ENCODE measurements at places on chromosomes 12 and 14. TPM values are rescaled to one million over a fixed set of nuclear protein-coding genes. Genes with fewer than 3 reads are reported as not detected.

The CS gene
- total RNA-seq = 193 TPM

The OVCH1 gene
- total RNA-seq = not detected

The HSPA2 gene
- total RNA-seq = 6.8 TPM

The NR1H4 gene
- not detected for total RNA-seq

The FOXM1 gene
- total RNA-seq = 102 TPM

The IL22 gene
- total RNA-seq = 4.7 TPM

The MIP gene
- not detected for total RNA-seq

The NXPH4 gene
- 0.81 TPM for total RNA-seq

The AJUBA gene
- total RNA-seq = 1.2 TPM

The FAIM2 gene
- 0.95 TPM for total RNA-seq

The LMNTD1 gene
- not detected for total RNA-seq

The SAMD15 gene
- not detected for total RNA-seq

The HVCN1 gene
- total RNA-seq = 12.9 TPM

The RIN3 gene
- total RNA-seq = 29.3 TPM

The NUAK1 gene
- not detected for total RNA-seq

The VCPKMT gene
- total RNA-seq = 9.5 TPM

The NFE2 gene
- not detected for total RNA-seq

The CCDC175 gene
- total RNA-seq = not detected

The KCNK10 gene
- not detected for total RNA-seq

The NOC4L gene
- 23.4 TPM for total RNA-seq

The ZFHX2 gene
- 1.5 TPM for total RNA-seq

The PLCZ1 gene
- total RNA-seq = not detected

The NFATC4 gene
- total RNA-seq = not detected

The HOXC12 gene
- not detected for total RNA-seq

The RD3L gene
- not detected for total RNA-seq

The PLEK2 gene
- 0.43 TPM for total RNA-seq

The OXA1L gene
- total RNA-seq = 118 TPM

The LALBA gene
- total RNA-seq = not detected

All from activated CD4-positive, alpha-beta memory T cell treated with anti-CD3 and anti-CD28 coated beads, Interleukin-2, amount 10 ng/mL, durations not matched to agents 7 days and 5 days (primary cell).